Vein endothelial cell (primary cell): ENCODE measurements at places on chromosomes 4 and X. TPM values are rescaled to one million over a fixed set of nuclear protein-coding genes. Genes with fewer than 3 reads are reported as not detected.

The SOX3 gene
- not detected in 2 replicates for total RNA-seq

The RHOXF2 gene
- not detected in 2 replicates for total RNA-seq

The AGTR2 gene
- total RNA-seq, result not detected in 2 replicates

The ARHGEF38 gene
- total RNA-seq, result not detected in 2 replicates

The PAGE4 gene
- total RNA-seq, result not detected in 2 replicates

The RBMX2 gene
- 20.9 and 21.9 TPM in 2 replicates for total RNA-seq

The CXCR3 gene
- not detected in 2 replicates for total RNA-seq
